ENCODE measurements at places on chromosomes 5 and 9.
A peak's percentile ranks its signal among the peaks of the same experiment; 100 is the strongest.

DNA sequence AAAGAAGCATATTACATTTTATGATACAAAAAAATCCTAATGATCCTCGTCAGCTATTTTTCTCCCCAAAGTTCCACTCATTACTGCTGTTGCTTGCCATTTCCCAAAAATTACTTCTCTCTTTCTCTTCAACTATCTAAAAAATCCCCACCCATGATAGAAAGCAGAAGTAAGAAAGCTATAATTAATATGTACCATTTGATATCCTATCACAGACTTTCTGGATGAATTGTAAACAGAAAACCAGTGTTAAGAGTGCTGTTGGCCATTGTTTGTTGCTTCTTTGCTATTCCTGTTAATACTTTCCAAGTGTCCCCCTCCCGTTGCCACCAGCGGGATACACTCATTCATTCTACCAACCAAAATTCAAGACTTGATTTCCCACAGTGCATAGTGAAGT lies 136.3 kb upstream of the SMARCA2 start:
- no peak for DNase-seq

GRCh38 chr9:15135164-15135792 lies 171.7 kb downstream of the TTC39B start:
- DNase-seq = peak; percentile 56

GRCh38 chr5:83917261-83917908 lies 196.7 kb upstream of the HAPLN1 start:
- DNase-seq = no peak

DNA sequence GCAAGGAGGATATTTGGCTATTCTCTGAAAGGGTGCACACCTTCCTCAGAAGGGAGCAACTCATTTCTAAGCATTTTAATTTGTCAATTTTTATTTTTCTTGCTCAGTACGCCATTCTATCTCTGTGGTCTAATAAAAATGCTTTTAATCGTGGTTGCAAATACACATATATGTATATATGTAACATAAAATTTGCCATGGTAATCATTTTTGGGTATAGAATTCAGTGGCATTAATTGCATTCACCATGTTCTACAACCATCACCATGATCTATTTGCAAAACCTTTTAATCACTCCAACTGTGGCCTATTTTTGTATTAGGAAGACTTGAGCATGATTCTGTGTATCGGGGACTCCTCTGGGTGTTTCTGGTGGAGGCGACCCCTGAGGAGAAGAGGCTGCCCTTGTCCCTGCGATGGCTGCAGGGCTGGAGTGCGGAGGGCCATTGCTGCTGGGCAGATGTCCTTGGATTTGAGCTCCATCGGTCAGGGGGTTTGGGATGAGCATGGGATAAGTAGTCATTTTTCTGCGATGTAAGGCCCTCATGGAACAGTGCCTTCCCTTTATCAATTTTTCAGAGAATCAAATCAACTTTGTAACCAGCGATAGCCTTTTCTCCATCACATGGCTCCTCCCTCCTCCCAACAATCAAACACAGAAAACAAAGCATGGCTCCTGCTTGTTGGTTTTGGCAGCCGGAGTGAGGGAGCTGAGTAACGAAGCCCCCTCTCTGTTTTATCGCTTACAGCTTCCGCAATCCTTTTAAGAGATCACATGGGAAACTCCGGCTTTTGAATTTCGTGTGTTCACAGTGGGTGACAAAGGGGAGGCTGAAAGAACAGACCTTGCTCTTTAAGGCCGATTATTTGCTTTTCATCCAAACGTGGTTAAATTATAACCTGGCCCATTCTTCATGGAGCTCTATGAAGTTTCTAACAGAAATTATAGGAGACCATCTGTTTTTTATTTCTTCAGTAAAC lies 187.3 kb downstream of the TENT4A start:
- DNase-seq = no peak

DNA sequence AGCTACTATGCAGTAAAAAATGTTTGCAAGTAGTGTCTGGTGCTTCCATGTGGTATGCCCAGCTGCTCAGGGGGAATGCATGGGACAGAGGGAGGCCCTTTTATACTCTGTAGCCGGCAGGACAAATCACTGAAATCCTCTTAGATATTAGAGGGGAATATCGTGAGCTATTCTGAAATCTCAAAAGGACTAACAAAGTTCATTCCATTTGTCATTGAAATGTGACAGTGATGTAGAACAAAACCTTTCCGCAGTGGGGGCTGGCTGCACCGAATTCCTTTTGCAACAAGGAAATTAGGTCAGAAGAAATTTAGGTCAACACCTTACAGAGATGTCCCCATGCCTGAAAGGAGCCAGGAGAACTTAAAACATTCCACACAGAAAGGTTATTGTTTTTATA lies 72.4 kb upstream of the MEF2C start:
- no peak for DNase-seq

DNA sequence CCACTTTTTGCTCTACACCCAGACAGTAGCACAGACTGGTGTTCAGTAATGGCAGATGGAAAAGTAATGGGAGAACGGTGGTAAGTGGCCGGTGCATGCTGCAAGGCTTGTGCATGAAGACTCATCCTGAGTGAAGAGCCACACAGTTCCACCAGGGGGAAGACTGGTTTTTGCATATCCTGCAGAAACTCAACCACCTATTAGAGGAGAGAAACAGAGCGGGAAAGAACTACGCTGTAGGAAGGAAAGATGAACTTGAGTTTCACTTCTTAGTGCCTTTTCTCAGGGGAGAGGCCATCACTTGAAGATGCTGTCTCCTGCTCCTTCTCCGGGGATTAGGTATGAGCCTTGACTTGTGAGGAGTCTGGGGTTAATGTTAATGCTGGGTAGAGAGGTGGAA lies 9.4 kb upstream of the PRSS3 start:
- no peak for DNase-seq

GRCh38 chr5:135916638-135917263 lies 21.1 kb upstream of the IL9 start:
- no peak for DNase-seq

GRCh38 chr9:72538921-72539702 lies 17.7 kb downstream of the TMC1 start:
- no peak for DNase-seq

- DNase-seq = no peak
Measured at GRCh38 chr5:53013857-53014256, 24.7 kb downstream of the ITGA2 start.

DNA sequence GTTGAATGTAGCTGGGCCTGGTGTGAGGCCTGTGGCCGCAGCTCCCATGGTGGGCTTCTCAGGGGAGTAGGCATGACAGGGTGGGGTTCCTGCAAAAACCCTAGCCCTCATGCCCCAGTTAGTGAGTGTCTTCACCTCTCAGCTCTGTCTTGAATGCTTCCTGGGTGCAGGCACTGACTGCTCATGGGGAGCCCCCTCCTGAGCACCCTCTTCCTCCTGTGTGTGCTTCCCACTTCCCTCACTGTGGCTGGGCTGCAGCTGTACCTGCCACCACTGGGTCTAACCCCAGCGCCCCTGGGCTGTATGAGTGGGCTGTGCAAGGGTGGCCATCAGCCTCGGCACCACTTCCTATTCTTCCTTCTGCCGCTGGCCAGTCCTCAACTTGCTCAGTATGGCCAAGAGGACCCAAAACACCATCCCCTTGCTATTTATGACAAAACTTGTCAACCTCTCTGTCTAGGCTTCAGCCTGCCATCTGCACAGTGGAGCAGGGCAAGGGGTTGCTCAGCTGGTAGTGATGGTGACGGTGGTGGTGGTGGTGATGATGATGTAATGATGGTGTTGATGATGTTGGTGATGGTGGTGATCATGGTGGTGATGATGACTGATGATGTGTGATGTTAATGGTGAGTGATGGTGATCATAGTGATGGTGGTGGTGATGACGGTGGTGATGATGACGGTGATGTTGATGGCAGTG lies 67.5 kb downstream of the RXRA start:
- no peak for DNase-seq

- no peak for DNase-seq
Measured at GRCh38 chr5:139906661-139907060, 111.1 kb downstream of the PSD2 start.

- DNase-seq = no peak
Measured at GRCh38 chr9:91809581-91810285, 140.3 kb downstream of the ROR2 start.

GRCh38 chr9:96367943-96368342 lies 15.6 kb downstream of the SLC35D2 start:
- no peak for DNase-seq

DNA sequence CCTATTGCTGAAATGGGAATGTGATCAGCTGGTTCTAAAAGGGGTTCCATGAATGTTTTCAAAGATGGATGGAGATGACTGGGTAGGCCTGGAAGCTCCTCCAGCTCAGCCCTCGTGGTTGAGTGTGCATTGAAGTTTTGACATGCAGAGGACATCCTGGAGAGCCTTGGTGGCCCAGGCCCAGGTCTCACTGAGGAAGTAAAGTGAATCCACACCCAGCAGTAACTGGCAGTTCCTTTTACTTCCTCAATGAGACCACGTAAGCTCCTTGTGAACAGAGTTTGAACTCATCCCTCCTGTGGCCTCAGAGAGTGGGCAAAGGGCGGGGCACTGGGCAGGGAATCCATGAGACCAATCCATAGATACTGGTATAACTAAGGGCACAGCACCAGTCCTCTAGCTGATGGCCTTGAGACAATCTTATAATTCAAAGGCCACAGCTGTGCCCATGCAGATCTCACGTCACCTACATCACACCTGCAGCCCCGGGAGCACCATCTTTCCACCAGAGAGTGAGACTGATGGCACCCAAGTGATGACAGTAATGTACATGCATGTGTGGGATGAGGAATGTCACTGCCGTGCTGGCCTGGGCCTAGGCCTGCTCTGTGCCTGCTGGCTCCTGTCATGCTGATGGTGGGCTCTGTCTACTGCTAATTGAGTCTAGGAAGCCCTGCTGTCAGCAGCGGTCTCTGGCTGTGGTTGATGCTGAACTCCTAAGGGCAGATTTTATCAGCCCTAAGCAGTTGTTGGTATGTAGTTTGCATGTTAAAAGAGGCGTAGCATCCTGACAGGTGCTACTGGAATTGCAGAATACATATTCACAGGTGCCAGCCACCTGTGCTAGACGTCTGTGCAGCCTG lies 257.8 kb downstream of the FSTL4 start:
- DNase-seq = no peak

DNA sequence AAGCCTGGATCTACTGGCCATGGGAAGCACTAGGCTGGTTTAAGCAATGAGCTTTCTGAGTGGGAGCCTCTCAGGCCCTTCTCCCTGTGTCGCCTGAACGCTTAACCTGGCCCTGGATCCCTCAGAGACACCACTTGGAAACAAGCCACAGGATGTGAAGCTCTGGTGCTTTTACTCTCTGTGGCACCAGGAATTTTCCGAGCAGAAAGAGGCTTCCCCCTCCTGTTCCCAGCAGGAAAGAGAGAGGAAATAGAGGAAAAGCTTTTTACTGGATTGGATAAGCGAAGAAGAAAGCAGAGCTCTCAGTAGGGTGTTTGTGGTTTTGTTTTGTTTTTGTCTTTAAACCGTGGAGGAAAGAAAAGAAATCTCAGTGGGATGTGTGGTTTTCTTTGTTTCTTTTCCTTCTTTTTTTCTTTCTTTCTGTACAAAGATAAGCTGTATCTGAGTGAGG lies 34.5 kb downstream of the COL15A1 start:
- no peak for DNase-seq

DNA sequence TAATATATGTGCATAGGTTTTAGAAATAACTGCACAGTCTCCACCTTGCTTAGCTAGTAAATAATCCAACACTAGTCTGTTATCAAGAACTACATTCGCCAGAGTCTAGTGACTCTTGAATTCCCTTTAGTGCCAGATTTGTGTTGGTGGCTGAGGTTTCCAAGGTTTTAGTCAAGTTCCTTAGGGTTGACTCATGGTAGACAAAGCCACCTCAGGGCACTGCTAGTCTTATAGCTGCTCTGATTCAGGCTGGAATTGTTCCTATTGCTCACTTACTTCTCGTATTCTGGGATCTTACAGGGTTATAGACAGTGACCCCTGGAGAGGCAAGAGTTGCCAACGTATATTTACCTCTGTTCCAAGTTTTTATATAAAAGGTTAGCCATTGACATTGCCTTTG lies 1369.8 kb upstream of the CDH9 start:
- no peak for DNase-seq

DNA sequence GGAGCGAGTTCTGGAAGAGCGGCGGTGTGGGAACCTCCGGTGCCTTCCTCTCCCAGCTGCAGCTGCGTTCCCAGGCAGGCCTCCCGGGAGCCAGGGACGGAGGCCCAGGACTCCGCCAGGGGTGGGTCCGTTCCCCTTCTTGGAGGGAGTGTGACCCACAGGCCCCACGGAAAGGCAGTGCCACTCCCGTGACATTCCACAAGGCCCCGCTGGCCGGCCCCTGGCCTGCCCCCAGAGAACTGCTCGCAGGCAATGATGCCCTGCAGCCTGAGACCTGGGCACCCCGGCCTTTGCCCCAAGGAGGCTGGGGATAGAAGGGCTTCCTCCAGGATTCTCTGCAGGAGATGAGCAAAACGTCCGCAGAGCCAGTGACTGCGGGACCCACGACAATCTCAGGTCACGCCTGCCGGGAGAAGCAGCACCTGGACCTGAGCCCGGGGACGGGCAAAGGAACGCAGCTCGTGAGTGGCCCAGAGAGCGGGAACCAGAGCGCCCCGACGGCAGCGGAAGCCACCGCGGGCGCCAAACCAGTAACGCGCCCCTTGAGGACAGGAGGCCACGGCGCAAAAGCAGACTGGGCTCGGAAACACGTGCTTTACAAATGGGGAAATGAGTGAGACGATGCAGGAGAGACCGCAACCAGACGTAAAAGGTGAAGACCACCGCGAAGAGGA lies 9.3 kb downstream of the OBP2B start:
- DNase-seq = peak; percentile 80

- DNase-seq = no peak
Measured at GRCh38 chr9:5557606-5558587, 47.6 kb downstream of the PDCD1LG2 start.

- DNase-seq = no peak
Measured at GRCh38 chr5:139162448-139162847, 35.7 kb downstream of the SIL1 start.

GRCh38 chr5:105101577-105101976 lies 1539.0 kb upstream of the NUDT12 start:
- no peak for DNase-seq

DNA sequence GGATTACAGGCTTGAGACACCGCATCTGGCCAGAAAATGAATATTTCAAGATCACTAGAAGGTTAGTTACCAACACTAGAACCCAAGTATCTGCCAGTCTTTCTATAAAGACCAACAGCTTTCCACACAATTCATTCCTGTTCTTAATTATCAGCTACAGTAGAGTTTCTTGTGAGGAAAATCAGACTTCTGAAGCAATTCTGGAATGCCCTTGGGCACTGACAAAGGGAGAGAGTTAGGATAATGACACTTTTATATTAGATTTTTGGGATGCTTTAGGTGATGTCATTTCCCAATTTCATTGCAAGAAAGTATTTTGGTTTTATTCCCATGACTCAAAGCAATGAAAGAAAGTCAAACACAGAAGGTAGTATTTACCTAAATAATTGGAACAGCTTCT lies 497.0 kb upstream of the TUSC1 start:
- no peak for DNase-seq

- DNase-seq = no peak
Measured at GRCh38 chr9:84340535-84340934, at the start of gene SLC28A3. Gene SLC28A3 (minus strand): TSS chr9:84340758. CDS start chr9:84340633, 125 bp downstream.
